ENCODE measurements at places on chromosomes 12 and 14. TPM values are rescaled to one million over a fixed set of nuclear protein-coding genes. Genes with fewer than 3 reads are reported as not detected.

Gene FAM186B
- 0.12 TPM for polyA plus RNA-seq

DNA sequence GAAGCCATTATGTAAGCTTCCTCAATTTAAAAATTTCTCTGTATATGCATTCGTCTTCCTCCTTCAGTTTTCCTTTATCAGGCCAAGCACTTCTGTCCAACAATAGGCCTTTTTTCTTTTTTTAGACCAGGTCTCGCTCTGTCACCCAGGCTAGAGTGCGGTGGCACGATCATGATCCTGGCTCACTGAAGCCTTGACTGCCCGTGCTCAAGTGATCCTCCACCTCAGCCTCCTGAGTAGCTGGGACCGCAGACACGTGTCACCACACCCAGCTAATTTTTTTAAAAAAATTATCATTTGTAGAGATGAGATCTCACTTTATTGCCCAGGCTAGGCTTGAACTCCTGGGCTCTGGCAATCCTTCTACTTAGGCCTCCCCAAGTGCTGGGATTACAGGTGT lies 25.8 kb downstream of the TAOK3 start:
- no peak for DNase-seq

Gene CACNB3
- 48.2 TPM for polyA plus RNA-seq

DNA sequence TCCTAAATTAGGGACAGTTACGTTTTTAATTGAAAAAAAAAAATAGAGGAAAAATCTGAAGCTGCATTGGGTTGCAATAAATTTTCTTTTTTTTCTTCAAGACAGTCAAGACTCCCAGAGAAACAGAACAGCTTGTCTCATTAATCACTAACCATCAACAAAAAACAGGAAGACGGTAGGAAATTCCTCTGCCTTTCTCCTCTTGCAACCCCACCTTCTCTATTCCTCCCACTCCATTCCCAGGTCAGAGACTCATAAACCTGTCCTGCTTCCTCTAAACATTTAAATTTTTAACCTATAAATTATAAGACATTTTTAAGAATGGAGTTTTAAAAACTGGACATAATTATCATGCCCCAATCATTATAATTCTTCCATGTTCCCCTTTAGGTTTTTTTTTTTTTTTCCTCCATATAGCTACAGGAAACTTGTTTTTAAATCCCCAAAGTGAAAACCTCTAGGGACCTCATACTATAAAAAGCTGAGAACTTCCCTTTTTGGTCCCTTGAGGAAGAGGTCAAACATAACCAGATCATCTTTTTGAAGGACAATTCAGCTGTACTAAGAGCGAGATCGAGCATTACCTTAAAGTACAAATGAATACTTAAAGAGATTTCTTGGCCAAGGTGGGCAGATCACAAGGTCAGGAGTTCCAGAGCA lies 36.0 kb downstream of the CPM start:
- no peak for DNase-seq

Gene BMP4
- polyA plus RNA-seq = 10.1 TPM

Gene TESPA1
- not detected for polyA plus RNA-seq

GRCh38 chr14:98259881-98260280 lies 1012.1 kb downstream of the BCL11B start:
- no peak for DNase-seq

DNA sequence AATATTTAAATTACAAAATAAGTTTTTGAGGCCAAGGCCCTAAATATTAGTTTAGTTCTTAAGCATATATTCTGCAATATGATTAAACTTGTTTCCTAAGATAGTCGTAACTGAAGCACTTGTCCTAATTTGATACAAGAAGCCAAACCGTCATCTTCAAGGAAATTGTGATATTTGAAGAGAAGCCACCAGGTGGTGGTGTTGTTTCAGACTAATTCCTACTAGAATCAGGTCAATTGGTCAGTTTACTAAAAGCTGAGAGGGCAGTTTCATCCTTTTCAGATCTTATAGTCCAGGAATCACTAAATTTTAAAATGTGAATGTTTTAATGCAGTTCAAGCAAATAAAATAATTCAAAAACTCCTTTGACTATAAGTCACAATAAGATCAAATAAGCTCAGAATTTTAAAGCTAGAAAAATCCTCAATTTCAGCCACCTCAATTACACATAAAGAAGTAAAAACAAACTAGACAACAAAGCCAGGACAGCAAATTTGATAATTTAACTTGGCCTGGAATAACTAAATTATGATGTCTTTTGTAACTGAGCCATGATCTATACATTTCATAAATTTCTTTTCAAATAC lies 7.1 kb upstream of the ARL1 start:
- no peak for DNase-seq

- DNase-seq = no peak
These were observed 2.4 kb downstream of the PXN start for GRCh38 chr12:120262852-120263747.

DNA sequence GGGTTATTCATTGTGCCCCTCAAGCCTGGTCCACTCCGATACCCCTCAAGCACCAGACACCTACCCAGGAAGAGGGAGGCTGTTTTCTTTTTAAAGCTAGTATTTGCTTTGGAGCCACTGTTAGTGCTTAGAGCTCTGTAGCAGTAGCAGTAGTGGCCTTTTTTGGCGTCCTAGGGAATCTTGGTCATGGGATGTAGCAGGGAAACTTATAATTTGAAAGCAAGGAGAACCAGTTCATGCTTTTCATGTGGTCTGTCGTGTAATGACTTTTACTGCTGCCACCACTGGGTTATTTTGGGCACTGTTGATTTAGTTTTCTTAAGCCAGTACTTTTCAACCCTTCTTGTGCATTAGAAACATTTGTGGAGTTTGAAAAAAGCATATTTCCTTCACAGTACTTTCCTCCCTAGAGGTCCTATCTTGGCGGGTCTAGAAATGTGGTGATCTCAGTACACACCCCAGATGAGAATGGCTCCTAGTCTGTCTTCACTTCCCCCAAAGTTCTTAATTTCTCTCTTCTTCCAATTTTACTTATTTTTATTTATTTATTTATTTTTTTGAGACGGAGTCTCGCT lies 49.7 kb downstream of the MARK3 start:
- DNase-seq = no peak

DNA sequence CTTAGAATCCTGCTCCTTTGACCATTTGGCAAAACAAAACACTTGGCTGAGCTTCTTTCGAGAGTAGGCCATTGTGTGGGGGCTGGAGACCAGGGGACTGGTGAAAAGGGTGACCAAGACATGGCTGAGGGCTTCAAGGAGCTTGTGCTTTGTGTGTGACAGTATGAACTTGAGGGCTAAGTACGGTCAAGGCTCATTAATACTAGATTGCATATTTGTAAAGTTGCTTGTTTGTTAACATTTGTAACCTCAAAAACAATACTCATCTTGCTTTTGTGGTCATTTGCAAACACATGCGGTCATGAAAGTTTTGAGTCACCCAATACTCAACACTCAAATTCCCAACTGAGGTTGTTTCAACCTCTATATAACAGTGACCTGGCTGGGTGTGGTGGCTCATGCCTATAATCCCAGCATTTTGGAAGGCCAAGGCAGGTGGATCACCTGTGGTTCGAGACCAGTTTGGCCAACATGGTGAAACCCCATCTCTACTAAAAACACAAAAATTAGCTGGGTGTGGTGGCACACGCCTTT lies 42.5 kb downstream of the ZFYVE26 start:
- DNase-seq = no peak

DNA sequence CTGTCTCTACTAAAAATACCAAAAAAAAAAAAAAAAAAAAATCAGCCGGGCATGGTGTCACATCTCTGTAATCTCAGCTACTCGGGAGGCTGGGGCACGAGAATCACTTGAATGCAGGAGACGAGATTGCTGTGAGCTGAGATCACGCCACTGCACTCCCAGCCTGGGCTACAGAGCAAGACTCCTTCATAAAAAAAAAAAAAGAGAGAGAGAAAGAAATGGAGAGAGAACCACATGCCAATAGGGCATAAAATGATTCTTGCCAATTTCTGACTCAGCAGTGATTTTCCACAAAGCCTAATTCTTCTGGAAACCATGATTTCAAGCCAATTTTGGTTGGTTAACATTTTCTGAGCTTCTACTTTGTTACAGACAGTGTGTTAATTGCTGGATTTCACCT lies 250.4 kb upstream of the SEL1L start:
- DNase-seq = no peak

DNA sequence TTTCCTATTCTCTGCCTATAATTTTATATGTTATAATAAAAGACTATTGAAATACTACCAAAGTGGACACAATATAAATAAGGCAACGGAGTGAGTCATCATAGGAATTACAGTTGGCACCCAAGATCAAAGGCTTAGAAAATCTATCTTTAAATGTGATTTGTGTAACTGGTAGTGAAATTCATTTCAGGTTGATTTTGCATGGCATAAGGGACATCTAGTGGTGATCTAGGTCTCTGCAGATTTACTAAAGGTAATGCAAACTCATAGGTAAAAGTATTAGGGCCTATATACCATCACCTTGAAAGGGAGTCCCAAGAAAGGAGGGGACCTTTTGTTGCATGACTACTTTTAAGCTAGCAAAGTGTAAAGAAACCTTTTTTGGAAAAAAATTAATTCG lies 527.2 kb downstream of the NRXN3 start:
- no peak for DNase-seq

Gene AACS
- polyA plus RNA-seq = 27.5 TPM

- DNase-seq = no peak
These were observed 58.7 kb upstream of the DICER1 start for GRCh38 chr14:95216008-95216407.

Gene PPP1R36
- 0.67 TPM for polyA plus RNA-seq

DNA sequence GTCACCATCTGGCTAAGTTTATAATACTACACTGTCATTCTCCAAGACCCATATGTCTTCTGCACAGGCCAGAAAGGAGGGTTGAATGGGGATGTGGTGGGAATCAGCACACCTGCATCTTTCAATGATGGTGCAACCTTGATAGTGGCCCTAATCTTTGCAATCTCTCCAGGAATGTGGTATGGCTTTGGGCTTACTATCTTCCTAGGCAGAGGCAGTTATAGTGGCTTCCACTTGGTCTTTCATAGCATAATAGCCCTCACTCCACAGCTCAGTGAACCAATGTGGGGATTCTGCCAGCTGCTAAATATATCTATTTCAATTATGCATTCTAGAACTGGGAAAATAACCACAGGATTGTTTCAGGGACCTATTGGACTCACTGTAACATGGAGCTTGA lies 61.8 kb upstream of the ATP2B1 start:
- DNase-seq = no peak

Gene CALM1
- polyA plus RNA-seq = 376 TPM

Gene KRT6A
- not detected for polyA plus RNA-seq

DNA sequence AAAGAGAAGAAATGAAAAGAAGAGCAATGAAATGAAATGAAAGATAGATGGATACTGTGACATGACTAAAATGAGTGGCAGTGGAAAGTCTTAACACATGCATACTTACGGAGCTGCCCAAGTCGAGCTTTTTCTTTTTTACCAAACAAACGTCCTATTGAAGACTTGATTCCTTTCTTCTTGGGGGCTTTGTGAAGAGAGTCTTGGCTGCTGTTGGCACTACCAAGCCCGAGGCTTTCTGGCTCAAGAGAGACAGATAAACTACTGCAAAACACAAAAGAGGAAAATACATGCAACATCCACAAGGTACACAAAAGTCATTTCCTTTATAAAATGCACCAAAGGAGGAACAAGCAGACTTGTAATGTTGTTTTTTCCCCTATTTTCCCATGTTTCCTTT lies 261.2 kb downstream of the ACSS3 start:
- no peak for DNase-seq

Gene PPP2R5C
- polyA plus RNA-seq = 55.8 TPM

Gene LRRC9
- polyA plus RNA-seq = not detected

- no peak for DNase-seq
These were observed 157.7 kb upstream of the TBX3 start for GRCh38 chr12:114841557-114842251.

DNA sequence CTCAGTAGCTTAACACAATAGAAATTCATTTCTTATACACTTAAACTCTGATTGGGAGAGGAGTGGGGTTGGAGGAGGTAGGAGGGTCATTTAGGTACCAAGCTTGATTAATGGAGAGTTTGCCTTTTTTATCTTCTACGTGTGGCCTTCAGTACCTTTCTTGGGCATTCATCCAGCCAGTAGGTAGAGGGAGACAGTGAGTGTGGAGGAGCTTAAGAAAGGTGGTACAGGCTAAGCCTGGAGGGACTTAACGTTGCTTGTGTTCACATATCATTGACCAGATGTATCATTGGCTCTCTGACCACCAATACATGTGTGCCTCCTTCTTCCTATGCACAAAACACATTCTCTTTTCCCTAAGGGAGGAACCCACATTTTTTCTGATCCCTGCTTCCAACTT lies 232.9 kb upstream of the CRY1 start:
- no peak for DNase-seq

DNA sequence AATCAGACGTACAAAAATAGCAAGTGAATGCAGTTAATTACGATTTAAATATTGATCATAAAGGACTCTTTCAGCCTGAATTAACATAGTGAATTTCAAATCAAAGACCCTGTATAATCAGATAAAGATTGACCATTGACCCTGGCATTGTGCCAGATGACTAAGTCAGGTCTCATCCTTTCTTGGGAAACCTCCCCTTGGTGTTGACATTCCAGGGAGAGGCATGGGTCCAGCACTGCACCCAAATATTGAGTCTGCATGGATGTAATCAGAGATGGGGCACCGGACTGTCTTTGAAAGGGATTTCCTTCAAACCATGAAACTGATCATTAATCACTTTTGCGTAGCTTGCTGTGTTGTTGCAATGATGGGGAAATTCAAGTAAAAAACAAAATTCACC lies 1138.2 kb downstream of the BCL11B start:
- no peak for DNase-seq

Gene SERPINA4
- polyA plus RNA-seq = not detected

Gene MUCL1
- polyA plus RNA-seq = not detected

Gene ADAM21
- polyA plus RNA-seq = 0.16 TPM

GRCh38 chr12:64666054-64666914 lies 56.0 kb downstream of the RASSF3 start:
- no peak for DNase-seq

- DNase-seq = no peak
These were observed 77.1 kb upstream of the ANKS1B start for GRCh38 chr12:100061814-100062213.

Gene KRT73
- not detected for polyA plus RNA-seq

- no peak for DNase-seq
These were observed 75.3 kb downstream of the ITPK1 start for GRCh38 chr14:93040443-93040842.

DNA sequence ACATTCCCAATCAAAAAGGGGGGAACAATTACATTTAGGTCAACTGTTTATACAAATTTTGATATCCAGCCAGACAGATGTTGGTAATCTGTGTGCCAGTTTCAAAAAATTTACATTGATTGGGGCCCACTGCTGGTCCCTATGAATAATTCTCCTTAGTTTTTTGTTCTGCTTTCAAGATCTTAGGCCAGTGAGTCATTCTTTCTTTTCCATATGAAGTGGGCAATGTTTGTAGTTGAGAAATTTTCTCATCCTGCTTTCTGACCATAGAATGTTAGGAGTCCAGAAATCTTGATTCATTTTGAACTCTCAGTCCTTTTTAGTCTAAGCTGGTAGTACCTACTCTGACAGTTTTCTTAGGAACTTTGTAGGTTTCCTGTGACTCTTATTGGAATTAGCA lies 244.3 kb downstream of the DIO2 start:
- no peak for DNase-seq

- DNase-seq = no peak
These were observed 42.0 kb upstream of the GPR68 start for GRCh38 chr14:91286530-91286937.

Gene SLC2A3
- polyA plus RNA-seq = 40.1 TPM

Gene RNF212B
- polyA plus RNA-seq = not detected
